NCI-H1048 (cell line): ENCODE measurements at places on chromosomes 5 and 9.

- DNase-seq: no peak
Observed at GRCh38 chr9:124342402-124342775, 72.9 kb downstream of the PSMB7 start.

DNA sequence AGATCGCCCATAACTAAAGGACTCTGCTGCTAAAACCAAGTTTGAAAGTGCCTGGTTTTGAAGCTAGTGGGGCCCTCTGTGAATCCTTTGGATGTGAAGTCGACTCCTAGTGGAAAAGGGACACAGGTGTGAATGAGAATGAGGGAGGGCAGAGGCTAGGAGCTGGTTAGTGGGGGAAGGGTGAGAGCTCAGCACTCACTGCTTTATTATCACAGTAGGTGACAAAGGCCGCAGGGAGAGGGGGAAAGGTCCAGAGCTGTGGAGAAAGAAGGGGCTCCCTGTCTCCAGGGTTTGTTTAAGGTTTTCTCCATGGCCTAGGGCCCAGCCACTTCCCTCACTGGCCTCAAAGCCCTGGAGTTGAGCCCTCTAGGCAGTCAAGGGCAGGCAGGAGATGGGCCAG, 3.5 kb downstream of the HDHD3 start:
- no peak for DNase-seq

DNA sequence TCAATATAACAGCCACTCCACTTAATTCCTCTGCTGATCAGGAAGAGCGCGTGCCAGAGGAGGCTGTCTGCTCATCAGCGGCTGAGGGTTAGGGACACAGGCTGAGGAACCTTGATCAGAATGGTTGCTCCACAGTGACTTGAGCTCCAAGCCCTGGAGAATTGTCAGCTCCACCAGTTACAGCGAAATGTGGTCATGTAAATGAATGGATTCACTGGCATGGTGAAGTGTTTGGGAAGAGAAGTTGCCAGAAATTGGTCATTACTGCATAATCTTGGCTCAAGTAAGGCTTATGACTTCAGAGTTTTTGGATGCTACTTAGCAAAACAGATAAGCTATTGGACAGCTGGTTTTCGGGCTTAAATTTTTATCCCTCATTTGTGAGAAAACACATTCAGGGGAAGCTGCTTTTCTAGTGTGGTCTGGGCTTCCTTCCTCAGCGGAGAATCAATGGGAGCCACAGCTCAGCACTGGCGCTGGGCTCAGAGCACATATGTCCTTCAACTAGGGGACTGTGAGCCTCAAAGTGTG, 65.0 kb downstream of the PRRT1B start:
- DNase-seq: no peak

- no peak for DNase-seq
Observed at GRCh38 chr9:129174724-129175514, 3.1 kb downstream of the IER5L start.

- DNase-seq: no peak
Observed at GRCh38 chr5:127338501-127338900, 47.9 kb downstream of the MEGF10 start.

DNA sequence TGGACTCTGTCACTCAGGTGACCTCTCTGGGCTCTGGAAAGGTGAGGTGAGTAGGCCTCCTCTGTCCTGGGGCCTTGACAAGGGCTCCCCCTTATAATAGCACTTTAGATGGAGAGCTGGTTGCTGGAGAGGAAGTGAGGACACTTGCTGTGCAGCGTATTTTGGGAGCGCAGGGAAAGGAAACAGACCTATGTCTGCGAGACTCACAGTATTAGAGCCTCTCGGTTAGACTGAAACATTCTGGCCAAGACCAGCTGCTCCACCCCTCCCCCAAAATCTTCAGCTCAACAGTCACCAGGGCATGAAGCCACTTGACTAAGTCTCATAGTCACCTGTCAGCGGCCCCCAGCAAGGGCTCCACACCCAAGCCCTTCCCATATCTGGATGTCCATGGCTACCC, 213.6 kb downstream of the AGTPBP1 start:
- no peak for DNase-seq
